ENCODE measurements at places on chromosomes 13 and 19. TPM values are rescaled to one million over a fixed set of nuclear protein-coding genes. Genes with fewer than 3 reads are reported as not detected.
A peak's percentile ranks its signal among the peaks of the same experiment; 100 is the strongest.

Gene DLL3
- total RNA-seq = not detected

Gene TEX26
- total RNA-seq = 0.45 TPM

Gene HS6ST3
- 0.06 TPM for total RNA-seq

Gene CARS2
- 57.1 TPM for total RNA-seq

Gene ZNF835
- total RNA-seq = 2.2 TPM

Gene OR4F17
- total RNA-seq = not detected

Gene RINL
- total RNA-seq = 8.9 TPM

Gene ADAMTS10
- 19.0 TPM for total RNA-seq

DNA sequence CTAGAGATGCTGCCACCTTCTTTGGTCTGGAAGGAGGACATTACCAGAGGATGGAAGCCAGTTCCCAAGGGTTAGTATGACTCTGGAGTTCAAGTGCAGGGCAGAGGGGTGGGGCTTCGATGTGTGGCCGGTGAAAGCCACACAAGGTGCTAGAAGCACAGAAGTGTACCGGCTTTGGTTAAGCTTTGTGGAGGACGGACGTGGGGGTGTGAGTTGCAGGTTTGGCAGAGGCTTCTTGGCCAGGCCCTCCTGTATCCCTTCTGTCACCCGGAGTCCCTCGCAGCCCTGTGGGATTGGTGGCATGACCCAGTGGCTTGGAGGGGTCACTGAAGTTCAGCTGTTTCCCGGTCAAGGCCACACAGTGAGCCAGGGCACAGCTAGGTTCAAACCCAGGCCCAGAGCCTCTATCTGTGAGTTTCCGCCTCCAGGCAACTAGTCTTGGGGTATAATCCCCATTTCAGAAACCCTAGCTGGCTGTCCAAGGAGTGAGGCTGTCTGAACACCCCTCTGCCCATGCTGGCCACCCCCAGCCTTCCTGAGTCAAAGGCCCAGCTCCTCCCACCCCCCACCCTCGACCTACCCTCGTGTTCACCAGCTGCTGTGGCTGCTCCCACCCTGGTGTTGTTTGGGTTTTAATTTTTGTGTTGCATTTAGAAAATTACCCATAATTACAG, 4.6 kb upstream of the SSBP4 start:
- DNase-seq = peak; percentile 88

DNA sequence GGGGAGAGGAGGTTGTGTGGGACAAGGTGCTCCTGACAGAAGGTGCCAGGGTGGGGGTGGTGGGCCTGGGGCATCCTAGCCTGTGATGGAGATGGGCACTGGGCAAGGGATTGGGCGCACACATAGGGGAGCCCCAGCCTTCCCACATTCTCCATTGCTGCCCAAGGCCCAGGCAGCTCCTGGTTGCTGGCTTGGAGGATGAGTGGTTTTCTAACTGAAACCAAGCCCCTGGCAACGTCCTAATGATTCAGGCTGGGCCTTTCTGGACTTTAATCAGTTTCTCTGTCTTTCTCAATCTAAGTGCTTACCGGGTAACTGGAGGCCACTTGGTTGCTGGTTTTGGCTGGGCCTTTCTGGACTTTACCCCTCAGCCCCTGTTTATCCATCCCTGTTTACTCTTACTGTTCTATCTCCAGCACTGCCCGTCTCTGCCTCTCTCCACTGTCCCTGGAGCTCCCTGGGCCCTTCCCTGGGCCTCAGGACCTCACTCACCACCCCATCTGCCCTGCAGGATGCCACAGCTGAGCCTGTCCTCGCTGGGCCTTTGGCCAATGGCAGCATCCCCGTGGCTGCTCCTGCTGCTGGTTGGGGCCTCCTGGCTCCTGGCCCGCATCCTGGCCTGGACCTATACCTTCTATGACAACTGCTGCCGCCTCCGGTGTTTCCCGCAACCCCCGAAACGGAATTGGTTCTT, 354 bp downstream of the CYP4F3 start:
- DNase-seq = no peak

DNA sequence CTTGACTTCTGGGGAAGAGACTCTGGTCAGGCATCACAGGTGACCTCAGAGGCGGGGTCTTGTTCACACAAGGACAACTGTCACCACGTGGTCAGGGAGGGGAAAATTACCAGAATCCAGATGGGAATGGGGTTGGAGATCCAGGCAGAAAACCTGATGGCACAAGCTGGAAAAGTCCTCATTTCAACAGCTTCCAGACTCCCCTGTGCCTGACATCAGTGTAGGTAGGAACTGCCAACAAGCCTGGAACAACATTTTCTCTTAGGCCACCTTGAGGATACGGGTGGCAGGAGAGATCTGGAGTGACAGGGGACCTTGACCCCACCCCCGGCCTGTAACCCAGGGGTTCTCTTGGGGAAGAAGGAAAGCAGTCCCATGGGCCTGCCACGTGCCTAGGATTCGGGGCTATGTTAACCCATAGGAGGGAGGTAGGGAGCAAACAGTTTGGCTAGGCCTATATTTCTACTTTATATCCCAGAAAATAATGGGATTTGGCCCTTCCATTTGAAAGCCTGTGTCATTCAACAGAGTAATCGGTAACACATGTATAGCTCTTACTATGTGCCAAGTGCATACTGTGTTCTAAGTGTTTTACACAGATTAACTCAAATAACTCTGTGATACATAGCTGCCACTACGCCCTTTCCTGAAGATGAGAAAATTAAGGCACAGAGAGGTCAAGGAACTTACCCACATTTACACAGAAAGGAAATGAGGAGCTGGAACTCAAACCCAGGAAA, 44.9 kb upstream of the C13orf42 start:
- no peak for DNase-seq

GRCh38 chr19:49592486-49593232, 1.7 kb downstream of the PRR12 start:
- no peak for DNase-seq

DNA sequence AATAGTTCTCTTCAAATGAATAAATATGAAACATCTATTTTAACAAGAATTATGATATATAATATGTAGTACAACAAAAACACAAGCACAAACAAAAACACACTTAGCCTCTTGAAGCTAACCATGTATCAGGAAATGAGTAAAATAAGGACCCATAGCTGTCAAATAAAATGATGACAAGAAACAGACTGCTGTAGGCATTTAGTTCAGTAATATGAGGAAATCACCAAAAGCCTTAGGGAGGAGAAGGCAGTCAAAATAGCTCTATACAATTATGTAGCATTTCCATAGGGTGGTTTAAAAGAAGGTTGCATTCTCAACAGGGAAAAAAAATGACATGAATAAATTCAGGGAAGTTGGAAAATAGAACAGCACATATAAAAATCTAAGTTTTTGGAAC, 163.4 kb downstream of the PCDH20 start:
- DNase-seq = no peak

GRCh38 chr13:77409412-77409811, 82.5 kb upstream of the MYCBP2 start:
- no peak for DNase-seq

GRCh38 chr13:110012102-110012739, 225.8 kb upstream of the IRS2 start:
- DNase-seq = no peak

GRCh38 chr13:48275507-48275906, 28.0 kb upstream of the RB1 start:
- DNase-seq = no peak

GRCh38 chr13:47213047-47213446, 316.2 kb upstream of the HTR2A start:
- DNase-seq = no peak

GRCh38 chr19:34904664-34905527, 21.8 kb upstream of the ZNF30 start:
- DNase-seq = no peak

GRCh38 chr19:31517224-31518180, 168.3 kb upstream of the TSHZ3 start:
- DNase-seq = no peak

- DNase-seq = no peak
Observed at GRCh38 chr13:76594435-76594834, 291.8 kb downstream of the KCTD12 start.

DNA sequence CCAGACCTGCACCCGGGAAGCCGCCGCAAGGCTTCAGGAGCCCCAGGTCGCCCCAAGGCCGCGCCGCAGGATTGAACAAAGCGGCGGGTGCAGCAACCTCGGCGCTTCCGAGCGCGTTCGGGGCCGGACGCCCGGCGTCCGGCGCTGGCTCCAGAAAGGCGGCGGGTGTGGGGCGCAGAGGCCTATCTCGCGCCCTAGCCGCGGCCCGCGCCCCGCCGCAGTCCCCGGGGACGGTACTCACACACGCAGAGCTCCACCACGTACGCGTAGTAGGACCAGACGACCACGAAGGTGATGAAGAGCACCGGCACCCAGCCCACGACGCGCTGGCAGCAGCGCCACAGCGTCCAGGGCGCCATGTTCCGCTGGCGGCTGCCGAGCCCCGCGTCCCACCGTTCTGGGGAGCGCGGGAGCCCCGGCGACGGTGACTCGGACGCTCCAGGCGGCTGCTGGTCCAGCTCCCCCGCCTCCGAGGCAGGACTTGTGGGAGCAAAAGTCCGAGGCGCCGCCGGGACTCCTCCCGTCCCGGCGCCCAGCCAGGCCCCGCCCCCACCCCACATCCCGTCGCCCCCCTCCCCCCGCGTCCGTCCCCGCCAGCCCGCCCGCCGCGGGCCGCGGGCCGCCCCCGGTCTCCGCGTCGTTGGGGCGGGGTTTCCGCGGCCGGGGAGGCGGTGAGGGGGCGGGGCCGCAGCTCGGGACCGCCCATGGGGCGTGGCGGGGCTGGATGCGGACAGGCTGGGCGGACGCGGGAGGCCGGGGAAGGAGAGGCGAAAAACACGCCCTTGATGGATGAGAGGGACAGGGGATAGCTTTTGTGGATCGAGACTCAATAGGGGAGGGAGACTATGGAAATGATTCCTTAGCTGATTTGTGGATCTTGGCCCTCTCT, at the start of gene ZDHHC20:
TSS of gene ZDHHC20 (minus strand) at position 491 of the 889 bp plus-strand sequence. CDS start at position 359, 132 bp downstream.
- peak; percentile 97 for DNase-seq

GRCh38 chr13:40433577-40433976, 232.9 kb downstream of the FOXO1 start:
- DNase-seq = no peak

DNA sequence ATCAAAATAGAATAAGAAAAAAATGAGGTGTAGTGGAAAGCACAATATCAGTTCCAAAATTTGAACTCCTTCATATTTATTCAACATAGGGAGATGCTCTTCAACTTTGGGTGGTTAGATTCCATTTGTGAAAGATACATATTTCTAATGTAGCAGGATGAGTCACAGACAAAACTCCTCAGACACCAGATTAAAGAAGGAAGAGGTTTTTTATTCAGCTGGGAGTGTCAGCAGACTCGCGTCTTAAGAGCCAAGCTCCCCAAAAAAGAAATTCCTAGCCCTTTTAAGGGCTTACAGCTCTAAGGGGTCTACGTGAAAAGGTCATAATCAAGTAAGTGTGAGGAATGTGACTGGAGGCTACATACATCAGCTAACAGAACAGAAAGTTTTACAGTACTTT, 6.8 kb upstream of the ZNF765 start:
- DNase-seq = no peak

DNA sequence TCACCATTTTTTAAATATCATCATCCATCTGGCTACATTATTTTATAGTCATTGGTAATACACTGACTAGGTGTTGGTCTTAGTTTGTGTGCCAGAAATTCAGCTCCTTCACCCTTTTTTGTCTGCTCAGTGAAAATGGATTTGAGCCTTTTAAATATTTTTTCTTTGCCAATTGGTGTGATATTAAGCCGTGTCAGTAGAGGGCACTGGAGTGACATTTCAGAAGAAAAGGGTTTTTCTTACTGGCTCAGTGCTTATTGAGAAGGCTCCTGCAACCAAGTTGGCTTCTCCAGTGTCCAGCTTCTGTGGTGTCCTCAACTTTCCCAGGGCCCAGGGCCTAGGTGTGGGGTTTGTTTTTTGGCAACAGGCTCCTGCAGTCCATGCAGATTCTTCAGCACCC, 546.6 kb downstream of the DACH1 start:
- DNase-seq = no peak

Data from mesenteric fat pad (tissue), 1 donor.